HCT116 (cell line): ENCODE measurements at places on chromosomes 3 and 15.

- no peak for DNase-seq
These were observed 928.3 kb downstream of the NSUN3 start for GRCh38 chr3:94990952-94991705.

DNA sequence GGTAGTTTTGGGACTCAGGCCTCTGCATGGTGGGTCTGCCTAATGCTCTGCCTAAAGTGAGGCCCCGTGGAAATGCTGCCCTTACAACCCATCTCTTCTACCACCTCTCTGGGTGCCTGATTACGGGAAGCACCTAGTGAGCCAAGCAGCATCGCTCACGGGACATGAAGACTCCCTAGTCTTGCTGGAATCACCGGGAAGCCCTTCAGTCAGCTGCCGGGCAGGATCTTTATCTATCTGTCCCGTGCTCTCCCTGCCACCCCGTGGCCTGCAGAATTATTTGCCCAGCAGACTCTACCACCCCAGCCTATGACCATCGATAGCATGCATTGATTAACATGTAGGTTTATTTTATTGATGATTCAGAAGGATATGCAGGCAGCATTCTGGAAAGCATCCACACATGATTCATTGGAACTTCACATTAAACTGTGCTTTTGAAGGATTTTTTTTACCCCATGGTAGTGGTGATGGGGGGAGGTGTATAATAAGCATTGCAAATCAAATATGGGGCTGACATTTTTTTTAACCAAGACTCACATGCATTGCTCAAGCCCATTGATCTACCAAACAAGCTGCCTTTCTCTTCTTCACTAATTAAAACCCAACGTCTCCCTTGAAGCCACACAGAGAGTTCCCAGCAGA, 63.1 kb downstream of the ATP2B2 start:
- no peak for DNase-seq

- DNase-seq: peak; percentile 65
These were observed at the start of gene CD80 for GRCh38 chr3:119559441-119559963. Gene CD80 (minus strand): TSS chr3:119559614. CDS start chr3:119557728, 1,886 bp downstream.

- DNase-seq: no peak
These were observed at the start of gene TM4SF1 for GRCh38 chr3:149377408-149378364. Gene TM4SF1 (minus strand): TSS chr3:149377649. CDS start chr3:149377547, 102 bp downstream.

DNA sequence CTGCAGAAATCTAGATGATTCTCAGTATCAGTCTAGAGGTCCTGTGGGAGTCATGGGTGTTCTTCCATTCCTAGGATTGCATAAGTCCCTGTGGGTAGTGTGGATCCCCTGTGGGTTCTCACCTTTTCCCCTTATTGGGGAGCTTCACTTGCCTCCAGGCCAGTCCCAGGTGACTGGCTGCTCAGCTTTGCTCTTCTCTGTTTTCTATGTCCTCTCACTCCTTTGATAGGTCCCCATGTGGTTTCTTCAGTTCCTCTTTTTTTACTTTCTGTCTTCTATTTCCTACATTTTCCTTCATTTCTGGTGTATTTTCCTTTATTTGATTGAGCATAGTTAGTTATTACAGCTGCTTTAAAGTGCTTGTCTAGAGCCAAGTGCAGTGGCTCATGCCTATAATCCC, 10.9 kb downstream of the TEX55 start:
- DNase-seq: no peak

DNA sequence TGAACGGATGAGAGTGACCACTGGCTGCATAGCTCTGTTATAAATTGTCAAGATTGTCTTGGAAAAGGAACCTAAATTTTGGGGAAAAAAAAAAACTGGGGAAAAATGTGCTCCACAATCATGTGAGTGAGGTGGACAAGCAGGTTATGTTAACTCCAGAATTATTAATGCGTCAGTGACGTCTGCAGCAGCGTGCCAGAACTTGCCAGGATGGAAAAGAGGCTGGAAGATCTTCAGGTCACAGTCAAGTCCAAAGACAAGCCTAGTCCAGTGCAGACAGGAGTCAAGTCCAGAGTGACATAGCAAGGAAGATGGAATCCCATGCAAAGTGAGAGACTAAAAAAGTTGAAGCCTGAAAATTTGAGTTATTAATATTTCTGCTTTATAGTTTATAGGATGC, 140.6 kb downstream of the RYR3 start:
- no peak for DNase-seq

- no peak for DNase-seq
These were observed 146.6 kb upstream of the TPM1 start for GRCh38 chr15:62895905-62896316.

DNA sequence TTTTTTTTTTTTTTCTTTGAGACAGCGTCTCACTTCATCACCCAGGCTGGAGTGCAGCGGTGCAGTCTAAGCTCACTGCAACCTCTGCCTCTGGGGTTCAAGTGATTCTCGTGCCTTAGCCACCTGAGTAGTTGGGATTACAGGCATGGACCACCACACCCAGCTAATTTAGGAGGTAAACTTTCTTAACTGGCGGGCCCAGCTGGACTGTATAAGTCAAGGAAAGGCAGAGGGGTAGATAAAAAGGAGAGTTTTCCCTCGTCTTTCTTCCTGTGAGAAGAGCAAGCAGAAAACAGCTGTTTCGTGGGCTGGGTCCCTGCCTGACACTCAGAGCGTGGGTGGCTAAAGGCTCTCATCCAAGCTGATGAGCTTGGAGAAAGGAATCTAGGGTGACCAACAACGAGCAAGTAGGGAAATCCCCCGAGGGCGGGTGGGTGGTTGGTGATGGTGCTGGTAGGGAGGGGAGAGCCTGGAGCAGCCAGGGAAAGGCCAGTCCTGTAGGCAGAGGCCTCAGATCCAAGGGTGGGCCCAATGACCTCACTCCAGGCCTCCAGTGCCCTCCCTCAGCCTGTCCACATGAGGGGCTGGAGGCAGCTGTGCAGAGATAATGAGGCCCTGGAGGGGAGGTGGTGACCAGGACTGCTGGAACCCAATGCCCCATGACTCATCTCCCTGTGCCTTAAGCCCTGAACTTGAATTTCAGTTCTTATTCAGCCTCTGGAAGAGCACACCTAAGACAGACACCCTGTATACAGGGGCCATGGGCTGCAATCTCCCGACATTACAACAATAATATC, 43.1 kb upstream of the LIMD1 start:
- DNase-seq: peak; percentile 39

- no peak for DNase-seq
These were observed 4.9 kb downstream of the IVD start for GRCh38 chr15:40410476-40410875.

DNA sequence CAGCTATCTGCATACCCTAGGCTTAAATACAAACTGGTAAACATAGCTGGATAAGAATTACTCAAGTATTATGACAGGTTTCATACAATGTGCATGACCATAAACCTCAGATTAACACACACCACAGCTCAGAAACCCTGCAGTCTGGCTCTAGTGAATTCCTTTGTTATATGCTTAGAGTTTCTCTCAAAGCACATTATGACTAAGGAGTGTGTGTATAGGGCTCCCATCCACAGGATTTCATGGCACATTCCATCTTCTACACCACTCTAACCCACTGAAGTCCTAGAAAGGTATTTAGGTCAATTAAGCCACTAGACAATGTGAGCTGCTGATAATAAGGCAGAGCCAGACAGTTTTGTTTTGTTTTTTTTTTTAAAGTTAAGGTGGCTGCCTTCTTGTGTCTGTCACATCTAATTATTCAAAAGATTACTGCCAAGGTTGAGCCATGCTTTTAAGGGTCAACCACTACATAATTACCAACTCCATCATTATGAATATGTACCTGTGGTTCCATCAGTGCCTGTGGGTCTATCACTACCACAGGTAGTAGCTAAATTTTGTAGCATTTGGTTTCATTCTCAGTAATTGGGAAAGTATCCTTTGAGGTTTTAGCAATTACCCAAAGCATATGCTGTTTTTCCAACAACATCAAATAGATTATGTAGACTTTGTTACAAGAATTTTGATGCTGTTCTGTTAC, 107.0 kb downstream of the ALCAM start:
- no peak for DNase-seq

DNA sequence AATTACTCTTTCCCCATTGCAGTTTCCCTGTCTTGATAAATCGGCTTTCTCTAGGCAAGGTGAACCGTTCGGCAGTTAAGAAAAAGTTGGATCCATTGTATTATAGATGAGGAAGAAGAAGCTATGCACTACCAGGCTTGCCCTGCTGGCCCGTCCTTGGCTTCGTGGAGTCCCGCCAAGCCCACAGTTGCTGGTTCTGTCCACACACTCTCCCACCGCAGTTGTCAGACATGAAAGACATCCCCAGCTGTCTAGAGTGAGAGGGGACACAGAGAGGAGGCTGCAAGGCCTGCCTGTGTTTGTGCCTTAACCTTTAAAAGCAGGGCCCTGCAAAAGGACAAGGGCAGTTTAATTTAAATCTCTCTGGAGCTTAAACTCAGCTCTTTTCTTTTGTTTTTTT, 47.2 kb upstream of the PLCL2 start:
- no peak for DNase-seq

GRCh38 chr15:79492065-79492464, 59.9 kb downstream of the MINAR1 start:
- no peak for DNase-seq

DNA sequence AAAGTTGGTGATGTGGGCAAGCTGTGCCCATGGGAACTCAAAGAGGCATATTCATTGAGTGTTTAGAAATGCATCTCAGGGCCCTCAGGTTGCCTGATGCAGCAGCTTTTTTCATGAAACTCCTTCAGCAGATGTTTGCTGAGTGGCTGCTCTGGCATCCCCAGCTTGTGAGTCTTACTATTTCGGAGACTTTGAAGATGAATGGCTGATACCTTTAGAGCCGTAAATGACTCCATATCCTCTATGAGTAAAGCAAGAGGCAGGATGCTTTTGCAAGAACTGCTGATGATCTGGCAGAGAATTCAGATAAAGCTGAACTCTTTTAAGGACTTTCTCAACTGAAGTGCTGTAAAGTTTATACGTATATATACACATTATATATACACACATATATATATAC, 384.3 kb downstream of the CACNA2D3 start:
- DNase-seq: no peak

DNA sequence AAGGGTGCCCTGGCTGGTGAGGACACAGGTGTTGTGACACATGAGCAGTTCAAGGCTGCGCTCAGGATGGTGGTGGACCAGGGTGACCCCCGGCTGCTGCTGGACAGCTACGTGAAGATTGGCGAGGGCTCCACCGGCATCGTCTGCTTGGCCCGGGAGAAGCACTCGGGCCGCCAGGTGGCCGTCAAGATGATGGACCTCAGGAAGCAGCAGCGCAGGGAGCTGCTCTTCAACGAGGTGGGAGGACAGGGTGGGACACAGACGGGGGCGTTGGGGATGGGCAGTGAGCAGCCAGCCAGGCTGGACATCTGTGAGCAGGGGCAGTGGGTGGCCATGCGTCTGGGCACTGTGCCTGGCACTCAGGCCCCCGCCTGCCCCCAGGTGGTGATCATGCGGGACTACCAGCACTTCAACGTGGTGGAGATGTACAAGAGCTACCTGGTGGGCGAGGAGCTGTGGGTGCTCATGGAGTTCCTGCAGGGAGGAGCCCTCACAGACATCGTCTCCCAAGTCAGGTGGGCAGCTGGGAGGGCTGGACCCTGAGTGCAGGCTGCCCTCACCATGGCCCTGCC, 10.3 kb downstream of the ANKRD63 start:
- no peak for DNase-seq
